ENCODE measurements at places on chromosomes 5 and 9.

DNA sequence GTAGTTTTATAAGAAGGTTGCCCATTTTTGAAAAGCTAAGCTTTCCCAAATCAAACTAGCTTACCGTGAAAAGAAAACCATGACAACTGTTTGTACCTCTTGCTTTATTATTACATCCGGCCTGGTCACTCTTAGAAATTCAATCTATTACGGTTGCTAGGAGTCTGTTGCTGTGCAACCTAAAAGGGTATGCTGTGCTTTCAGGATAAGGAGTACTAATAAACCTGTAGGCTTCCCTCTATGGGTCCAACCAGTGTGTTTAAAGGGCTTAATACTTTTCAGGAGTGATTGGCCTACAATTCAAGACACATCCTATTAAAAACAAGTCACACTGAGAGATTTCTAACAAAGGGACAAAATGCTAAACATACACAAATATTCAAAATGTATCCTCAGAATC, 27.1 kb downstream of the RFX3 start:
- no peak for DNase-seq

- DNase-seq = no peak
These were observed 153.2 kb downstream of the EDIL3 start for GRCh38 chr5:84231433-84231832.

- DNase-seq = no peak
These were observed 1.1 kb upstream of the NOTCH1 start for GRCh38 chr9:136546697-136547501.

GRCh38 chr5:125597338-125597737, 825.9 kb upstream of the GRAMD2B start:
- DNase-seq = no peak

DNA sequence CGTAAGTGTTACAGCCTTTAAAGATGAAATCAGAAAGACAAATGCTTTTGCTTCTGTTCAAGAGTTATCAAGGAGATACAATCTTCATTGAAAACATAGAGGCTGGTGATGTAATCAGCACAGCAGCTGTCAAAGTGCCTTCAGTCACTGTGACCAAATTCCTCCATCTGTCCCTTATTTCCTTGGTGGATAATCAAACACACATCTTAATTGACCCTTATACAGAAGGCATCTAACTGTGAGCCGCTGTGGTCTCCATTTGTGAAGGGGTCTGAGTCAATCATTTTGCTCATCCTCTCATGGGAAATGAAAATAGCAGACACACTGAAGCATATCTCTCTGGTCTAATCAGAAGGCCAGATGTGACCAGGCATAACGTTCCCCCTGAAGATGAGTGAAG, 130.1 kb upstream of the TLR4 start:
- DNase-seq = no peak

All from hematopoietic multipotent progenitor cell (in vitro differentiated cells).